ENCODE measurements at places on chromosomes 3 and 15. TPM values are rescaled to one million over a fixed set of nuclear protein-coding genes. Genes with fewer than 3 reads are reported as not detected.

DNA sequence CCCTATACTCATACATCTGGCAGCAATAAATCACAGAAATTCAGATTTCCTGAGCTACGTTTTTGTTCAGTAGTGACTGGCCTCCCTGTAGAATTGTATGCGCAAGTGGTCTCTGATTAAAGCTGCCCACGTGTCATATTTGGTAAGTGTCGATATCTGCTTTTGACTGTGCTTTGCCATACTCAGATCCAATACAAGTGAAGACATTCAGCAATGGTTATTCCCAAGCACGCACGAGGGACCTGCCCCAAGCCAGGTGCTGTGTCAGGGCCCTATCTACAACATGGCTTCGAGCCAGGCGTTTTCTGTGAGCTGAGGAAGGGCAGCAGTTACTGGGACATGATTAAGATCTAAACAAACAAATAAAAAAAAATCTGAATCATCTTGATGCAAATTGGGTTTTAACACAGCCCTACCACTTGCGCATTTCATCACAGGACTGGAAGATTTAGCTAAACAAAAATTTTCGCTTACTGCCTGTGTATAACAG, 47.2 kb upstream of the ICE2 start:
- peaks cover 31% of the 10 kb centered on the region for H3K36me3 ChIP-seq
- H3K4me1 ChIP-seq: peaks cover 54% of the 10 kb centered on the region
- H3K4me3 ChIP-seq: no peak overlapping the region
- no peak for DNase-seq
- no peak overlapping the region for H3K27ac ChIP-seq
- H3K27me3 ChIP-seq: no peaks in the 10 kb centered on the region

The PLSCR2 gene
- total RNA-seq: not detected

The NEO1 gene
- 4.4 TPM for total RNA-seq

DNA sequence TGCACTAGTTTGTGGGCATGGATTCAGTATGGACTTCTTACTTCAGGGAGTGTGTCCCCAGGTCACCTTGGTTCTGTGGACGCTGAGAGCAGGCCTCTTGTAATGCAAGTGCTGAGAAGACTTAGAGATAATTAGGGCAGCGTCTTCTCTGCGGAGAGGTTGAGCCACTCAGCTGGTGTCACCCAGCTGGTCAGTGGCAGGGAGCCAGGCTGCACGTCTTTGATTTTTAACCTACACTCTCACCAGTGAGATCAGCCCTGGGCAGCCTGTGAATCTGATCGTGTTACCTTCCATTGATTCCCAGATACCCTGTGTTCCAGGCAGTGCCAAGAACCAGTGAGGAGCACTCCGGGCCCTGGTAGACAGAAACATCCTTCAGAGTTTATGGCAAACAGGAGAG, 92.6 kb downstream of the SLCO3A1 start:
- no peak overlapping the region for H3K27ac ChIP-seq
- no peaks in the 10 kb centered on the region for H3K36me3 ChIP-seq
- H3K27me3 ChIP-seq: no peaks in the 10 kb centered on the region

The CYP8B1 gene
- total RNA-seq: not detected

DNA sequence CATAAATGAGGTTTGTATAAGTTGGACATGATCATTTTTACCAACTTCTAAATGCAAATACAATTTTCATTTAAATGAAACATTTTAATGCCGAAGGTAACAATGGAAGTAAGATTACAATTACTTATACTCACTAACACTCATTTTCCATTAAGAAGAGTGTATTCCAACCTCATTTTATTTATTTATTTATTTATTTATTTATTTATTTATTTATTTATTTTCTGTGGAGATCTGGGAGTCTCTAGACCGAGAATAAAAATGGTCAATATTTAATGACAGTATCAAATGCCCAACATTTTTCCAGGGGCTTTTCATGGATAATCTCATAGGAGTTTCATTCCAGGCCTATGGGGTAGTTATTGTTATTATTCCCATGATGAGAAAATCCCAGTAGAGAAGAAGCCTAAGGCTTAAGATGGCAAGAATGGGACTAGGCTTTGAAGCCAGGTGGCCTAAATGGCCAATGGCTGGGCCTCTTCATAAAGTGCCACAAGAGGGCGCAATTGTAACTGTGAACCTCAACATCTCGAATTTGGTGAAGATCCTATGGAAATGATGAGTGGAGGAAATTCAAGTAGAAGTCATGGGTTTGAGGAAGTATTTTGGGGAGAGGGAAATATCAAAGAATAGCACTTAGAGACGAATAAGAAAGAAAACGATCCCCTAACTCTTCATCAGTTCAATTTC, 21.3 kb downstream of the VGLL3 start:
- peaks cover 2% of the 10 kb centered on the region for H3K27me3 ChIP-seq
- H3K4me3 ChIP-seq: no peak overlapping the region
- H3K36me3 ChIP-seq: no peaks in the 10 kb centered on the region
- DNase-seq: peak; percentile 52
- no peak overlapping the region for H3K27ac ChIP-seq

- no peak overlapping the region for H3K4me3 ChIP-seq
- no peak overlapping the region for H3K27ac ChIP-seq
- peaks cover 33% of the 10 kb centered on the region for H3K4me1 ChIP-seq
- no peak for DNase-seq
Observed at GRCh38 chr15:88908697-88909621, 4.2 kb downstream of the MFGE8 start.

GRCh38 chr3:101825904-101826445, 23.3 kb upstream of the NFKBIZ start:
- H3K27ac ChIP-seq: peak overlapping the region; percentile 87
- H3K36me3 ChIP-seq: peaks cover 18% of the 10 kb centered on the region
- no peaks in the 10 kb centered on the region for H3K27me3 ChIP-seq
- no peak for DNase-seq

DNA sequence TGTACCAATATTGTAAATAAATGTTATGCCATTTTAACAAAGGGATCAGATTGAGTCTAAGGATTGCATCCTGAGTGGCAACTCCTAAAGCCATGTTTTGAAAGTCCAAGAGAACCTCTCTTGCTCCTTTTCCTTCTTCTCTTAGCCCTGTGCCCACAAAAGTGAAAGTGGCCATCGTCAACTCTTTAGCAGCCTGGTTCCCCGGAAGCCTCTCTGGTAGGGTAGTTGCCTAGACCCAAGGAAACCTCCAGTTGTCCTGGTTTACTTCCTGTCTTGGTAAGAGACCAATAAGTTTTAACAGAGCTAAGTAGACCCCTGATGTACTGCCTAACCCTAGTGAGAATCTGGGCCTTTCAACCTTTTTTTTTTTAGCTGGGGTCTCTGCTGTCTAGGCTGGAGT, 10.2 kb upstream of the ITPKA start:
- H3K27me3 ChIP-seq: no peaks in the 10 kb centered on the region
- H3K4me3 ChIP-seq: no peak overlapping the region
- no peak for DNase-seq
- peak overlapping the region; percentile 46 for H3K27ac ChIP-seq
- peaks cover 24% of the 10 kb centered on the region for H3K36me3 ChIP-seq
- peaks cover 15% of the 10 kb centered on the region for H3K4me1 ChIP-seq

DNA sequence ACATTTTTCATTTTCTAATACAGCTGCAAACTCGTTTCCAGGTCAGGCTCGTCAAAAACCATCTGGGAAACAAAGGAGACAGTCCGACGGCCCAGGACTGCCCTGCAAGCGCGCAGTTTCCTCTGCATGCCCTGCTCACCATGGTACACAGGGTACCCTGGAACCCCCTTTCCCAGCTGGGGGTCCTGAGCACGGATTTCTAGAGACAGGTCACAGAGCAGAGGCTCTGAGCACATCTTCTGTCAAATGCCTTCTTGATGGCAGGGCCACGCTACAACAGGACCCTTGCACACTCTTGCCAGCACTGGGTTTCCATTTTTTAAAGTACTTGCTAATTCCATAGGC, 8.1 kb downstream of the ZXDC start:
- H3K27me3 ChIP-seq: no peaks in the 10 kb centered on the region
- H3K36me3 ChIP-seq: peaks cover 56% of the 10 kb centered on the region
- H3K4me3 ChIP-seq: no peak overlapping the region
- no peak for DNase-seq

GRCh38 chr3:128875556-128876120, 3.8 kb upstream of the ACAD9 start:
- peak; percentile 86 for DNase-seq
- H3K4me3 ChIP-seq: no peak overlapping the region
- H3K27me3 ChIP-seq: no peaks in the 10 kb centered on the region
- peaks cover 36% of the 10 kb centered on the region for H3K4me1 ChIP-seq
- H3K36me3 ChIP-seq: peaks cover 6% of the 10 kb centered on the region

DNA sequence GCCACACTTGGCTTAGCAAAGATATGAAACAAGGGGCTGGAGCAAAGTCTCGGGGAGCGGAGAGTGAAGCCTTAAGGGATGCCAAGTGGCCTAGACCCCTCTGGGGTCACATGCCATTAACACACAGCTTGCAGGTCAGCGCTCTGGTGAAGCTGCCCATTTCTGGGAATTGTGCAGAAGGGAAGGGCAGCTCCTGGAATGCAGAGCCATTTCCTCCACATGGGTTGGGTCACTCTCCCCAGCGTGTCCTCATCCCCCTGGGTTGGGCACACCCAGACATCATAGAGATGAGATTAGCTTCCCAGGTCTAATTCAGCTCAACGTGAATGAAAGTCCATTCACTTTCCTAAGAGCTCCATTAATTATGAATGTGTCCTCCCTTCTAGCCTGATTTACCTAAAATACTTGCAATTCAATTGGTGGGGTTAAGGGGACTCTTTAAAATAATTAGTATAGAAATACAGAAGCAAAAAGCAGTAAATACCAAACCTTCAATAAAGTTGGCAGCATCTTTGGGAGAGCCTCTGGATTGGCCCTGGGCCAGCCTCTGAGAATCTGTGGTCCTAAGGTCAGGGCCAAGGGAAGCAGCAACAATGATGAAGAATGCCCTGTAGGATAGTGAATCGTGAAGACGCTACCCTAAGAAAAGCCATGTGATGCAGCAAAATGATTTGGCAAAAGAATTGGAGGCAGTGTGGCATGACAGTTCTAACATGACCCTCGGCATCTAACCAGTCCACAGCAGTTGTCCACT, 17.8 kb downstream of the MRAS start:
- H3K27me3 ChIP-seq: peaks cover 5% of the 10 kb centered on the region
- H3K4me3 ChIP-seq: no peak overlapping the region
- no peaks in the 10 kb centered on the region for H3K4me1 ChIP-seq

DNA sequence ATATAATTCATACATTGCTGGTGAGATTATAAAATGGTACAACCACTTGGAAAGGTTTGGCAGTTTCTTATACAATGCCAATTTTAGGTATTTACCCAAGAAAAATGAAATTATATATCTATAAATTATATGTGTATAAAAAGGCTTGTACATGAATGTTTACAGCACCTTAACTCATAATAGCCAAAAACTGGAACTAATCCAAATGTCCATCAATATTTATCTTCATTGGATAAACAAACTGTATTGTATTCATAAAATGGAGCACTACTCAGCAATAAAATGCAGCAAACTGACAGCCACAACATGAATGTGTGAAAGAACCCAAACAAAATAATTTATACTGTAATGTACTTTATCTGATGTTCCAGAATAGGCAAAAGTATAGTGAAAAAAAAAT, 33.6 kb upstream of the EIF5A2 start:
- H3K27ac ChIP-seq: no peak overlapping the region
- H3K27me3 ChIP-seq: peaks cover 16% of the 10 kb centered on the region
- peaks cover 2% of the 10 kb centered on the region for H3K36me3 ChIP-seq
- no peak for DNase-seq
- no peaks in the 10 kb centered on the region for H3K4me1 ChIP-seq

DNA sequence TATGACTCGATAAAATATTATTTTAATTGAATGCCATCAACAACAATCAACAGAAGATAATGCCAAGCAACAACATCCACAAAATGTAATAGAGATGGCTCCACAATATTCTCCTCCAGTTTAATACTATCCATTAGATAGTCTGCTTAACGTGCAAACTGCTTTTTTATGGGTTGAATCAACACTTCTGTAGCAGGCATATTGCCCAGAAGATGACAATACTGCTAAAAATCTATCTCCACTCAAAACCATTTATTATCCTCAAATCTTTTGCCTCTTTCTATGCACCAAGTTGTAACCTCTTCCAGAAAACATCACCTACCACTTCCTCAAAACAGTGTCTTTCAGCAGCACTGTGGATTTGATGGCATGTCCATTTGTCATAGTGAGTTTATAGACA, 295.7 kb upstream of the LMCD1 start:
- DNase-seq: no peak
- H3K4me3 ChIP-seq: no peak overlapping the region

- no peak overlapping the region for H3K4me3 ChIP-seq
- no peak overlapping the region for H3K27ac ChIP-seq
- no peak for DNase-seq
- H3K4me1 ChIP-seq: no peaks in the 10 kb centered on the region
- peaks cover 3% of the 10 kb centered on the region for H3K36me3 ChIP-seq
Observed at GRCh38 chr3:156781310-156782230, 44.6 kb upstream of the LEKR1 start.

- no peak overlapping the region for H3K27ac ChIP-seq
- H3K27me3 ChIP-seq: no peaks in the 10 kb centered on the region
- no peaks in the 10 kb centered on the region for H3K36me3 ChIP-seq
- no peak overlapping the region for H3K4me3 ChIP-seq
- DNase-seq: no peak
Observed at GRCh38 chr3:163196245-163196644, 1699.6 kb downstream of the OTOL1 start.

The GOLGA8R gene
- total RNA-seq: 1.1 TPM

DNA sequence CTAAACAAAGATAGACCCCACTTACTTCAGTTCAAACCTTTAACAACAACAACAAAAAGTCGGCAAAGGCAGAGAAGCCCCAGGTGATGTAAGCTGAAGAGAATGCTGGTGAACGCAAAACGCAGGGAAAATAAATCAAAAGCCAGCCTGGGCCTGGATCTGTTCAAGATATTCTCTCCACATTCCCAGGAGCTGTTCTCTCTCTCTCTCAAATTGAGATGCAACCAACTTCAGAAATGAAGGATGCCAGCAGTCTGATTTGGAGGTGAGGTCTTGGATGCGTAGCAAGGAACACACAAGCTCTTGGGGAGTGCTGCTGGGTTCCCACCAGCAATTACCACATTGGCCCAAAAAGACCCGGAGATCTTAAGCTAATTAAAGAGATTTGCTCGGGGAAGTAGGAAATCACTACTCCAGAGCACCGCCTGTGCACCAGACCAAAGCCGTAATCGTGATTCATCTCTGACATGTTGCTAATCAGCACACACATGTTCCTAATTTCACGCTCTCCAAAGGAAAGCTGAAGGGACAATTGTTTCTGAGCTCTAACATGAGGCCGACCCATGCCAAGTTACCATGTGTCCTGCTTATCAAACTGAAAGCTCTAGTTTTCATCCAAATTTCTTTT, 37.1 kb downstream of the IL17RD start:
- H3K36me3 ChIP-seq: no peaks in the 10 kb centered on the region
- no peak overlapping the region for H3K4me3 ChIP-seq
- no peaks in the 10 kb centered on the region for H3K4me1 ChIP-seq
- H3K27ac ChIP-seq: no peak overlapping the region
- DNase-seq: no peak

Measured in activated naive CD4-positive, alpha-beta T cell treated with anti-CD3 and anti-CD28 coated beads for 36 hours (primary cell).